ENCODE measurements at places on chromosomes 6 and 20. TPM values are rescaled to one million over a fixed set of nuclear protein-coding genes. Genes with fewer than 3 reads are reported as not detected.

DNA sequence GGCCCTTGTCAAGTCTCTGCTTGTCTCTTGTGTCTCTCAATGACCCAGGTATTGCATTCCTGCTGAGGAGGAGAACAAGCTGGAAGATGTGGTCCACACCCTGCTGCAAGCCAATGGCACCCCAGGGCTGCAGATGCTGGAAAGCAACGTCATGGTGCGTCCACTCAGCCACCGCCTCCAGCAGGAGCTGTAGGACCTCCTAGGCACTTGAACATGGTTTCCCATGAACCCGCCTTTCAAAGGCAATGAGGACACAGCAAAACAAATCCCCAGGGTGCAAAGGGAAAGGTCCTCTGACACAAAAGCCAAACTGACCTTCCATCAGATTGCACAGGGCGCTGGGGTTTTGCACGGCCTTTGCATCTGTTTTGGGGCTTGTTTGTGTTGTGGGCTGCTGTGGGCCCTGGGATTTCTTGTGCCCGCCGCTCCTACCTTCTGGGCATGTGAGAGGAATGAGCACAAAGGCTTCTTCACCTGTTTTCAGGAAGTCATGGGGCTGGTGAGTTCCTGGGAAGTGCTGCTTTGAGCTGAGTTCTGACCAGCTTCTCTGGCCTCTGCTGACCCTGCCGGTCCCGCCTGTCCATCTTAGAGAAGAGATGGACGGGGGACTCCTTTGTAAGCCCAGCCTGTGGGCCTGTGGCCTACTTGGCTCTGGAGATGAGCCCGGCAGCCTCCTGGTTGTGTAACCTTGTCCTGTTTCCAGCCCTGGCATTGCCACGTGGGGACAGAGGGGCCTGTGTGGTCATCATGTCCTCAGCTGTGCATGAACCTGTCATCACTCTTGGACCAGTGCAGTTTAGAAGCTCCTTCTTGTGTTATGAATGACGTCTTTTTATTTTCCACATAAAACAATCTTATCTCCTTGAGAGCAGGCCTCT is 151.3 kb downstream of the DTNBP1 start:
- no peak for DNase-seq
- no peak overlapping the region for H3K27ac ChIP-seq
- H3K27me3 ChIP-seq = no peaks in the 10 kb centered on the region
- no peak overlapping the region for H3K4me3 ChIP-seq
- no peaks in the 10 kb centered on the region for H3K4me1 ChIP-seq
- H3K36me3 ChIP-seq = peaks cover 91% of the 10 kb centered on the region

DNA sequence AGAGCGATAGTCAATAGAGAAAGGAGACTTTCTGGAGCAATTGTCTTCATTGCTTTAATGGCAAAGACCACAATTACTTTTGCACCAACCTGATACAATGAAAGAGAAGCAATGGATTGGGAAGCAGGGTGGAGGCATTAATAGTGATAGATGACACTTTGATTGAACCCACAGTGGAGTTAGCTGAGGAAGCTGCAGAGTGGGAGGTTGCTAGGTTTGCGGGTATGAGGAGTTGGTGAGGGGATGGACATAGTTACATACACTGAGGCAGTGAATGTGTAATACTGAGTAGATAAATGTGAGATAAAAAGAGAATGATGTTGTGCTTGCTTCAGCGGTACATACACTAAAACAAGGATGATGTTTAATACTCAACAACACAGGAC is 91.9 kb downstream of the AKAP7 start:
- H3K4me3 ChIP-seq = no peak overlapping the region
- H3K36me3 ChIP-seq = peaks cover 2% of the 10 kb centered on the region
- DNase-seq = no peak
- H3K27ac ChIP-seq = no peak overlapping the region
- H3K4me1 ChIP-seq = peaks cover 9% of the 10 kb centered on the region

DNA sequence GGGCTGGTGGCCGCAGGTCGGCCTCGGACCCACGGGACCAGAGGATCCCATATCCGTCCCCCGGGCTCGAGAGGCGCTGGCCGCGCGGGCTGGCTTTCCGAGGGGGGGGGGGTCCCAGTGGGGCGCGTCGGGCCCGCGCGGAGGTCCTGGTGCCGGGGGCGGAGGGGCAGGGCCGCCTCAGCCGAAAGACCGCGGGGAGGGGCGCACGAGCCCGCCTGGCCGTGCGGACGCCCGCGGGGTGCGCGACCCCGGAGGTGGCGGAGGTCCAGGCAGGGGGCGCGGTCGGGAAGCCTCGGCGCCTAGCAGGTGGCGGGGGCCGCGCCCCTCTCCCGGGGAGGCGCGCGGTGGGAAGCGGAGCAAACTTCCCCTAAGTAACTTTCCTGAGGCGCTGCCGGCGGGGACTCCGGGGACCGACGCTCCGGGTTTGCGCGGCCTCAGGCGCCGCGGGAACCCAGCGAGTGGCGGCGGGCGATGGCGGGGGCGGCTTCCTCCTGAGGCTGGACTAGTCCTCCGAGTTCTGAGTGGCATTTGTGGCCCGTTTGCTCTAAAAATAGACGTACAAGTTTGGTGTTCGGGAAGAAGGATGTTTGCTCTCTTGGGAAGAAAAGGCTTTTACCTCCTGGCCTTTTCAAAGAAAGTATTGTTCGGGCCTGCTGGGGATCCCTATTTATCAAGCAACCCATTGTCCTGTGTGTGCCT is 26.5 kb upstream of the BTBD3 start:
- no peak overlapping the region for H3K27ac ChIP-seq
- no peaks in the 10 kb centered on the region for H3K4me1 ChIP-seq
- peak overlapping the region; percentile 72 for H3K4me3 ChIP-seq
- no peak for DNase-seq

- no peaks in the 10 kb centered on the region for H3K4me1 ChIP-seq
- no peak overlapping the region for H3K4me3 ChIP-seq
- no peaks in the 10 kb centered on the region for H3K36me3 ChIP-seq
- H3K27me3 ChIP-seq = no peaks in the 10 kb centered on the region
Measured at GRCh38 chr6:142130814-142131213, 1.9 kb upstream of the GJE1 start.

DNA sequence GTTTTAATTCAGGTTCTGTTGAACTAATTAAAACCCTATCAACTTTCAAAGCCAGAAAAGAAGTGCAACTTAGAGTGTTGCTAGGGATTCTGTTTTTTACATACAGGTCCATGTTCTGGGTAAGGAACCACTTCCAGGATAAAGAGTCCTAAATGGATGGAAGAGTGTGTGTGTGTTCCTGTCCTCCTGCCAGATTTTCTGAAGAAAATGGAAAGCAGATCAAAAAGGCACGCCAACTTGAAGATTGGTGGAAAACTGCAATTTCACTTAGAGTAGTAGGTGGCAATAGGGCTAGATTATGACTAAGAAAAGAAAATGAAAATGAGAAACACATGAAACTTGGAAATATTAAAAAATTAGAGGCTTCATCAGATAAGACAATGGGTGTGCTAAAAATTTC is 85.3 kb downstream of the COL21A1 start:
- no peak overlapping the region for H3K4me3 ChIP-seq
- no peak for DNase-seq
- H3K27me3 ChIP-seq = no peaks in the 10 kb centered on the region
- no peak overlapping the region for H3K27ac ChIP-seq
- no peaks in the 10 kb centered on the region for H3K36me3 ChIP-seq

- peak overlapping the region; percentile 2 for H3K27ac ChIP-seq
- H3K27me3 ChIP-seq = no peaks in the 10 kb centered on the region
- H3K4me1 ChIP-seq = peaks cover 11% of the 10 kb centered on the region
- DNase-seq = peak; percentile 85
- H3K36me3 ChIP-seq = no peaks in the 10 kb centered on the region
- peak overlapping the region; percentile 29 for H3K4me3 ChIP-seq
Measured at GRCh38 chr6:12060780-12061609, 48.9 kb downstream of the HIVEP1 start.

DNA sequence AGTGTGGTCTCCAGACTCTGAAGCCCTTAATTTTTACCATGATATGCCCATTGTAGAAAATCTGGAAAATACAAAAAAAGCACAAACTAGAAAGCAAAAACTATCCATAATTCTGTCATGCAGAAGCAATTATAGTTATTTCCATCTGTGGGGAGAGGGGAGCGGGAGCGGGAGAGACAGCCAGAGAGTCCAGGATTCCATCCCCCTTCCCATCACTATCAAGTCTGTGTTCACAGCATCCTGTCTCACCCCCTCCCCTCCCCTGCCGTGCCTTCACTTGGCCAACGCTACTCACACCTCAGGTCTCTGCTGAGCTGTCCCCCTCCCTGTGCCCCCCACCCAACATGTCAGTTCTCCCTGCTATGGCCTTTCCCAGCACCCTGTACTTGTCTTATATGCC is 14.5 kb downstream of the RIMS4 start:
- H3K27ac ChIP-seq = no peak overlapping the region
- no peaks in the 10 kb centered on the region for H3K4me1 ChIP-seq

- H3K36me3 ChIP-seq = peaks cover 30% of the 10 kb centered on the region
- no peaks in the 10 kb centered on the region for H3K4me1 ChIP-seq
- no peaks in the 10 kb centered on the region for H3K27me3 ChIP-seq
- H3K4me3 ChIP-seq = no peak overlapping the region
- no peak overlapping the region for H3K27ac ChIP-seq
Measured at GRCh38 chr6:155306958-155307357, 7.3 kb downstream of the TFB1M start.

- H3K27ac ChIP-seq = no peak overlapping the region
- DNase-seq = no peak
- H3K27me3 ChIP-seq = no peaks in the 10 kb centered on the region
- no peaks in the 10 kb centered on the region for H3K36me3 ChIP-seq
- no peaks in the 10 kb centered on the region for H3K4me1 ChIP-seq
Measured at GRCh38 chr6:105097288-105097687, 82.5 kb downstream of the POPDC3 start.

DNA sequence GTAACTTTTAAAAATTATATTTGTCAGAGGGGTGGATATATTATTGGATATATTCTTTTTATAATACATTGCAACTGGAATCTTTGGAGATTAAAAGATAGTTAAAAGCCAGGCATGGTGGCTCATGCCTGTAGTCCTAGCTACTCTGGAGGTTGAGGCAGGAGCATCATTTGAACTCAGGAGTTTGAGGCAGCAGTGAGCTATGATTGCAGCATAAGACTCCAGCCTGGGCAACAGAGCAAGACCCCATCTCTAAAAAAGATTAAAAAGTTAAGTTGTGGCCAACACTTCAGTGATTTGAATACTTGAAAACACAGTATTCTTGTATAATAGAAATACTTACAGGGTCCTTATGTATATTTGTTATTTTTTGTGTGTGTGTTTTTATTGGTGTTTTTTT is 15.2 kb downstream of the MAPRE1 start:
- H3K4me1 ChIP-seq = peaks cover 25% of the 10 kb centered on the region
- no peaks in the 10 kb centered on the region for H3K27me3 ChIP-seq
- H3K36me3 ChIP-seq = peaks cover 71% of the 10 kb centered on the region
- DNase-seq = no peak
- no peak overlapping the region for H3K4me3 ChIP-seq

GRCh38 chr6:106273087-106273486 is 52.5 kb downstream of the ATG5 start:
- peaks cover 6% of the 10 kb centered on the region for H3K36me3 ChIP-seq
- no peaks in the 10 kb centered on the region for H3K27me3 ChIP-seq
- H3K27ac ChIP-seq = no peak overlapping the region
- no peaks in the 10 kb centered on the region for H3K4me1 ChIP-seq
- H3K4me3 ChIP-seq = no peak overlapping the region
- DNase-seq = no peak

GRCh38 chr20:59392736-59393135 is 92.3 kb downstream of the EDN3 start:
- no peaks in the 10 kb centered on the region for H3K36me3 ChIP-seq
- H3K4me3 ChIP-seq = no peak overlapping the region
- H3K4me1 ChIP-seq = no peaks in the 10 kb centered on the region

DNA sequence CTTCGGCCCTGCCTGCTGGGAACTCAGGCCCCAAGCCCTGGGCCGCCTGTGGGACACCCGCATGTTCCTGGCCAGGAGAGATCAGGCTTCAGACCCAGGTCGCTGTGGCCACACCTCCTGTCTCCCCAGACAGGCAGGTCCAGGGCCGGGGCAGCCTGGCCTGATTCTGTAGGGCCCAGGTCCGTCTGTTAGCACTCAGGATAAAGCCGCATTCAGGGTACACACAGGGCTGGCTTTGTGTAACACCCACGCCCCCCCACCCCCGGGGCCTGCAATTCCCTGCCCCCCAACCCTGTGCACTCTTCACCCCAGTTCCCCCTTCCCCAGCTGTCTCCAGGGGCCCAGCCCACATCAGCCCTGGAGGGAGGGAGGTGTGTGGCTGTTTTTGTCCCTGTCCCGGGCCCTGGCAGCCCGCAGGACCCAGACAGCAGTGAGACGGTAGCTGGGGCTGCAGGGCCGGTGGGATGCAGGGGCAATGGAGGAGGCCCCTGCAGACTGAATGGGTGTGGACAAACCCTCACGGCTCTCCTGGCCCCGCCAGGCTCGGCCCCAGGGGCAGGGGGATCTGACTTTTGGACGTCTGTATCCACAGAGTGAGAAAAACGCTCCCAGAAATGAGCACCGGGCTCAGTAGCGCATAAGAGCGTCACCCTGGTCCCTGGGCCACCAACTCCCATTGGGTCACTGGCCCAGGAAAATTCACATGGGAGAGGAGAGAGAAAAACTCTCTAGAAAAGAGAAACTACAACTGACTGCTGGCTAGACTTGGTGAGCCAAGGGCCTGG is 42.4 kb upstream of the ZBP1 start:
- peaks cover 6% of the 10 kb centered on the region for H3K27me3 ChIP-seq
- peaks cover 6% of the 10 kb centered on the region for H3K4me1 ChIP-seq
- H3K4me3 ChIP-seq = no peak overlapping the region

GRCh38 chr20:50070361-50070760 is 42.6 kb downstream of the UBE2V1 start:
- no peaks in the 10 kb centered on the region for H3K27me3 ChIP-seq
- H3K36me3 ChIP-seq = no peaks in the 10 kb centered on the region
- H3K4me3 ChIP-seq = no peak overlapping the region
- H3K4me1 ChIP-seq = peaks cover 11% of the 10 kb centered on the region

GRCh38 chr6:157220485-157220884 is 102.8 kb downstream of the TMEM242 start:
- no peaks in the 10 kb centered on the region for H3K36me3 ChIP-seq
- DNase-seq = no peak
- peaks cover 33% of the 10 kb centered on the region for H3K4me1 ChIP-seq
- H3K27me3 ChIP-seq = no peaks in the 10 kb centered on the region
- H3K27ac ChIP-seq = no peak overlapping the region

The SIRPB2 gene
- 0.58 TPM for total RNA-seq

The ADTRP gene
- 66.1 TPM for total RNA-seq

The ACSS2 gene
- 24.7 TPM for total RNA-seq

The CDKN1A gene
- 11.8 TPM for total RNA-seq

The RAD21L1 gene
- total RNA-seq = not detected

The RAMACL gene
- 0.47 TPM for total RNA-seq

The LY6G6C gene
- total RNA-seq = not detected

The FHL5 gene
- not detected for total RNA-seq

The SLC22A3 gene
- not detected for total RNA-seq

All from T-cell (primary cell).